Activated CD4-positive, alpha-beta T cell treated with anti-CD3 and anti-CD28 coated beads for 48 hours (primary cell): ENCODE measurements at places on chromosomes 12 and 14.

DNA sequence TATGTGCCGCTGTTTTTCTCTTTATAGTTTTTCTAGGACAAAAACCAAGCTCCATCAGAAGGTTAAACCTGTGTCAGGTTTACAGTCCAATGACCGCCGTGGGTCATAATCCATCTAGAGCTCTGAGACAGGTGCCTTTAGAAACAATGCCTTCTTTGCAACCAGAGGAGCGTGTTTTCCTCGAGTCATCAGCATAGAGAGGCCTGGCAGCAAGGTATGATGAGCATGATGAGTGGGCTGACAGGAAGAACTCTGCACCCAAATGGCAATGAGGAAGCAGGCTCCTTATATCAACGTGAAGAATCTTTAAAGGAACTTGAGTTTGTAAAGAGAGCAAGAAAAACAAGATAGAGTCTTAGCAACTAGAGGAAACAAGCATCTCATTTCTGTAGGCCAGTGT lies 60.5 kb upstream of the NUDT4 start:
- peak; percentile 5 for DNase-seq

- DNase-seq = no peak
Measured at GRCh38 chr14:72925171-72925759, 999 bp upstream of the DCAF4 start.

- DNase-seq = no peak
Measured at GRCh38 chr14:75313294-75313693, 34.7 kb downstream of the FOS start.

- DNase-seq = no peak
Measured at GRCh38 chr12:91617818-91618217, 435.2 kb upstream of the DCN start.

- DNase-seq = no peak
Measured at GRCh38 chr12:79674629-79675028, 16.1 kb downstream of the PAWR start.
